Activated naive CD4-positive, alpha-beta T cell treated with anti-CD3 and anti-CD28 coated beads for 36 hours (primary cell): ENCODE measurements at places on chromosomes 2 and 18.

DNA sequence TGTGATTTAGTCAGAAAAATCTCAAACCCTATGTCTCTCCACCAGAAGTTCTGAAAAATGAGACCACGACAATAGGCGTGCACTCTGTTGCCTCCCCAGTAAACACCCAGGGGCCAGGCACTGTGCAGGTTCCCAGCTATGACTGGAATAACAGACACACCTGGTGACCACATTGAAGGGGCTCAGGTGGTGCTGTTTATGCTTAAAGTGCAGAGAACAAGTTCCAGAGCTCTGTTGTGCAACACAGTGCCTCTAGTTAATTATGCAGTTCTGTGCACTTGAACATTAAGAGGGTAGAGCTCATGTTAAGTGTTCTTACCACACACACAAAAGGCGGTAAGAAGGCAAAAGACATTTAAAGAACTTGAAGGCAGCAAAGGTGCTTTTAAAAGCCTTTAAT lies 52.6 kb upstream of the AFF3 start:
- H3K4me3 ChIP-seq = no peak overlapping the region
- no peak overlapping the region for H3K27ac ChIP-seq
- H3K27me3 ChIP-seq = no peaks in the 10 kb centered on the region
- no peaks in the 10 kb centered on the region for H3K36me3 ChIP-seq

- no peak overlapping the region for H3K27ac ChIP-seq
- no peak overlapping the region for H3K4me3 ChIP-seq
- no peaks in the 10 kb centered on the region for H3K4me1 ChIP-seq
- H3K36me3 ChIP-seq = peaks cover 19% of the 10 kb centered on the region
Observed at GRCh38 chr2:168120310-168120709, 127.1 kb downstream of the STK39 start.

- no peaks in the 10 kb centered on the region for H3K4me1 ChIP-seq
- DNase-seq = no peak
- H3K27ac ChIP-seq = no peak overlapping the region
- H3K27me3 ChIP-seq = peaks cover 6% of the 10 kb centered on the region
- H3K36me3 ChIP-seq = no peaks in the 10 kb centered on the region
Observed at GRCh38 chr18:70373042-70373519, 84.2 kb downstream of the SOCS6 start.

GRCh38 chr2:134975281-134976009 lies 56.8 kb downstream of the CCNT2 start:
- no peak for DNase-seq
- H3K36me3 ChIP-seq = peaks cover 11% of the 10 kb centered on the region
- peaks cover 2% of the 10 kb centered on the region for H3K27me3 ChIP-seq
- H3K4me1 ChIP-seq = peaks cover 15% of the 10 kb centered on the region
- H3K4me3 ChIP-seq = no peak overlapping the region

DNA sequence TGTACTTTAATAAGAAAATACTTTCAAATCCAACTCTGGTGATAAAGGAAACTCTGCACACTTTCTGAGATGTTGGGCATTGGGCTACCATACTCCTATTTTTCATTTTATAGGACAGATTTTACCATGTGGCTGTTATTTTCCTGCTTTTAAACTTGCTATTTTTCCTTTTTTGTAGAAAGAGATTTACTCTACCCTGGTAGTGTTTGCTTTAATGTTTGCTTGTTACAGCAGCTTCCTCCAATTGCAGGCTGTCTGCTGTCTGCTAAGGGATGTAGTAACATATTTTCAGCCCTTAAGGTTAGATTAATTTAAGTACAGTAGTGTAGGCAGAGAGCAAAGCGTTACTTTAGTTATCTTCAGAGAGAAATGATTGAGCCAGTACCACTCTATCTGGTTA lies 38.6 kb downstream of the MARCHF7 start:
- H3K4me1 ChIP-seq = peaks cover 20% of the 10 kb centered on the region
- H3K36me3 ChIP-seq = peaks cover 35% of the 10 kb centered on the region
- H3K4me3 ChIP-seq = no peak overlapping the region
- no peaks in the 10 kb centered on the region for H3K27me3 ChIP-seq

DNA sequence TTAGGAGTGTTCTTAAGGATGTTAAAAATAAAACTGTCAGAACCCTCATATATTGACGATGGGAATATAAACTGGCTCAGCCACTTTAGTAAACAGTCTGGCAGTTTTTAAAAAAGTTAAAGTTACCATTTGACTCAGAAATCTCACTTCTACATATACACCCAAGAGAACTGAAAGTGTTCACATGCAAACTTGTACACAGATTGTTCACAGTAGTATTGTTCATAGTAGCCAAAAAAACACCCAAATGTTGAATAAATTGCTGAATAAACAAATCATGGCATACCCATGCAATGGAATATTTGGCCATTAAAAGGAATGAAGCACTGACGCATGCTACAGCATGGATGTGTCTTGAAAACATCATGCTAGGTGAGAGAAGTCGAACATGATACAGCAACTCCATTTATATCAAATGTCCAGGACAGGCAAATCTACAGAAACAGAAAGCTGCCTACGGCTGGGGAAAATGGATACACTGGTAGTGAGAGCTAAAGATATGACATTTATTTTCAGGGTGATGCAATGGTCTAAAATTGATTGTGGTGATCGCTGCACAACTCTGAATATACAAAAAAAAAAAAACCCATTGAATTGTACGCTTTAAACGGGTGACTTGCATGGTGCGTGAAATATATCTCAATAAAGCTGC lies 10.1 kb downstream of the RPL31 start:
- no peak for DNase-seq
- H3K36me3 ChIP-seq = peaks cover 43% of the 10 kb centered on the region
- H3K4me3 ChIP-seq = no peak overlapping the region
- no peaks in the 10 kb centered on the region for H3K27me3 ChIP-seq

DNA sequence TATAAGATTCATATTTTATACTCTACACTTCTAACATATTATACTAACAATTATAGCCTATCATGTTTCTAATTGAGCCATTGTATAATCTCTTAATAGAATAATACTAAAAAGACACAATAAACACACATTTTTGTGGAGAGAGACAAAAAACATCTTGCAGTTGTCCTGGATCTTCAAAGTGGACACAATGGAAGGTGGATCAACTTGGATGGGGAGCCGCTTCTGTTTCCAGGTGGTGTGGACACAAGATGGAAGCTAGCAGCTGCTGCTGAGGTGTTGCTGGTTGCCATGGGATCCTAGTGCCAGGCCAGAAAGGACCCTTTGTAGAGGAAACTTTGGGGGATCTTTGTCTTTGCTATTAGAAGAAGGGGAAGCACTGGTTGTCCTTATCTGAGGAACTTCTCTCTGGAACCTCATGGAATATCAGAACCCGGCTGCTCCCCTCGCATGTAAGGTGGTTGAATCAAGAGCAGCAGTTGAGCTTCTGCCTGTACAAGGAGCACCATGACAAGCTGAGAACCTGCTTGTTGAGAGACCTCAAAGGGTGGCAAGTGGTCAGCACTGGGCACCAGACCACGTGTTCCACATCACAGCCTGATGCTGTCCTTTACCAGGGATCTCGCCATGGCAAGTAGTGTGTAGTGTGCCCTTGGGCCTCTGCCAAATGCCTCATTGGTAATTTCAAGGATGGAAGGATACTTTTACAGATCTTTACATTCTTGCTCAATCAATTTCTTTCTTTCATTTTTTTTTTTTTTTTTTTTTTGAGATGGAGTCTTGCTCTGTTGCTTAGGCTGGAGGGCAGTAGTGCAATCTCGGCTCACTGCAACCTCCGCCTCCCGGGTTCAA lies 232.2 kb downstream of the MYCN start:
- no peaks in the 10 kb centered on the region for H3K36me3 ChIP-seq
- no peaks in the 10 kb centered on the region for H3K4me1 ChIP-seq
- H3K27ac ChIP-seq = no peak overlapping the region
- DNase-seq = no peak
- H3K4me3 ChIP-seq = no peak overlapping the region
- H3K27me3 ChIP-seq = no peaks in the 10 kb centered on the region
